ENCODE measurements at places on chromosomes 2 and 18.

DNA sequence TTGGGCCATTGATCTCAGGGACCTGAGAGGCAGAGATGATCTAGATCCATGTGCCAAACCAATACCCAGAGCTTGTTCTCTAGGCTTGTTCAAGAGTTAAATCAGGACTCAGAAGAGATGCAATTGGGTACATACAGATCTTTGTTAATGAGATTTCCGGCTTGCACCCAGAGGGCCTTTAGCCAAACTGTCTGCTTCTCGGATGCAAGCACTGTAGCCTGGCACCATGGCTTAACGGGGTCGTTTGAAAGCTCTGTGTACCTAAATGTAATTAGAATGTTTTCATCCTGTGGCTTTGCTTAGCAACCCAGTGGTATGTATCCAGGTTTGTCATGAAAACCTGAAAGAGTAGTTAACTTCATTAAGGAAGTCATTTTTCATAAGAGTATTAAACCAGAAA lies 94.2 kb downstream of the TPGS2 start:
- no peak for DNase-seq

DNA sequence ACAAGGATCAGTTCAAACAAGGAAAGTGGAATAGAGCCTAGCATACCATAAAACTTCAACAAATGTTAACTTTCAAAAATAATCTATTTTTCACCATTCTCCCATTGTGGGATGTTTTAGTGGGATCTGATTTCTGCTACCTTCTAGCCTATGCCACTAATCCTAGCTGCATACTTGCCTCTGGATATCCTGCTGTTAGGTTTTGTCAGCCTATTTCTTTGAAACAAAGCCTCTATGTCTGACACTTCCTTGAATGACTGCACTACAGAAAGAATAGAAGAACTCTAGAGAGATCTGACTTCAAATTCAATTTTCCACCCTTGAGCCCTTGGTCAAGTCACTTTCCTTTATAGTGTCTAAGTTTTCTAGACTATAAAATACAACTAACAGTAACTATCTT lies 291.5 kb downstream of the PTH2R start:
- DNase-seq = no peak

GRCh38 chr18:31247574-31248199 lies 70.3 kb upstream of the DSG1 start:
- no peak for DNase-seq

GRCh38 chr18:37242826-37243560 lies 322.6 kb downstream of the CELF4 start:
- DNase-seq = no peak

DNA sequence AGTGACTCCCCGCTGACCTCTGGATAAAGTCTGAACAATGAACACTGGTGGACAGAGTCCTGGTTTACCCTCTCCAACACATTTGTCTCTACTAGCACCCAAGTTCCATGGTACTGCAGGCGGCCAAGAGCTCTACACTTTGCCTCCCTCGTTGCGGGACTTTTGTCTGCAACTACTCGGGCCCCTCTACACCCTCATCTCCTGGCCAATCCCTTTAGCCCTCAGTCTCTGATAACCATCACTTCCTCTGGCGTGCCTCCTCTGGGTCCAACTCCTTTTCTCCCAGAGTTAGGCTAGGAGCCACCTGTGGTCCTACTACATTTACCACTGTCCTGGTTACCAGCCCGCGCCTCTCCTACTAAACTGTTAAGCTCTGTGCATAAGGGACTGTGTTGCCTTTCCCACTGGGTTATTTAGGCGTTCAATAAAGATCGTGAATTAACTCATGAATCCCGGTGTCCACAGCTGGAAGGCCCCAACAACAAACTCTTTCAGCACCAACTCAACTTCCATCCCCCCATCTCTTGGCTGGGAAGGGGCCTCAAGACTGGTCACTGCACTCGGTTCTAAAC lies 757 bp downstream of the HDHD2 start:
- no peak for DNase-seq

DNA sequence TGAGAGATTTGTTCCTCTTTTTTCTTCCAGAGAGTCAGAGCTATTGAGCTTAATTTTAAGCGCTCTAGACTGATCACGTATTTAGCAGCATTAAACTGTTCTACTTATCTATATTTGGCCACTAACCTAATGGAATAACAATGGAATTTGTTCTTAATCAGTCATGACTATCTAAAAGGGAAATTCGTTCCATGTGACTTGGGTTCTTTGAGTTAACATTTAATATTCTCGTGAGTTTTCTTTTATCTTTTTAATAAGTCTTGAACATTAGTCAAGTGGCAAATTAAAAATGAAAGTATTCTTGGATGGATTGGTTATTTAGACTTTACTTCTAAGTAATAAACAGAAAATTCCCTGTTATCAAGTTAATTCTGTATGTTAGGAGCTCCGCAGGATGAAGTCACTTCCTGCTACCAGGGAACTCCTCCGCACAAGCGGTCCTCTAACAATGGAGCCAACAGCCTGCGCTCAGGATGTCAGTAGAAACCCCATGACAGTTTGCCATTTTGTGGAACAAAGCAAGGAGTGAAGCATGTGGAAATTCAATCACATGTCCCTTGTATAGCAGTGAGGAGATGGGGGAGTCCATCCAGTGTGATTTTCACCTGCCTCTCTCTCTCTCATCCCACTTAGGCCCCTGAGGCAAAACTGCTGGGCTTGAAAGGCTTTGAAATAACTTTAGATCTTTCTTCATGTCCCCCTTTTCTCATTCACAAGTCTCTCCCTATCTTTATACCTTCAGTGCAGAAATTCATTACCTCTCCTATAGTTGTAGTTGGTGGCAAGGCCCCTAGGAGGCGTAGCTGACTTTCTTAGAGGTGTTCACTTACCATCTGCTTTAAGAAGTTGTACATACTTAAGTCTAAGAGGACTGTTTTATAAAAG lies 138.1 kb downstream of the WDR7 start:
- peak; percentile 28 for DNase-seq

DNA sequence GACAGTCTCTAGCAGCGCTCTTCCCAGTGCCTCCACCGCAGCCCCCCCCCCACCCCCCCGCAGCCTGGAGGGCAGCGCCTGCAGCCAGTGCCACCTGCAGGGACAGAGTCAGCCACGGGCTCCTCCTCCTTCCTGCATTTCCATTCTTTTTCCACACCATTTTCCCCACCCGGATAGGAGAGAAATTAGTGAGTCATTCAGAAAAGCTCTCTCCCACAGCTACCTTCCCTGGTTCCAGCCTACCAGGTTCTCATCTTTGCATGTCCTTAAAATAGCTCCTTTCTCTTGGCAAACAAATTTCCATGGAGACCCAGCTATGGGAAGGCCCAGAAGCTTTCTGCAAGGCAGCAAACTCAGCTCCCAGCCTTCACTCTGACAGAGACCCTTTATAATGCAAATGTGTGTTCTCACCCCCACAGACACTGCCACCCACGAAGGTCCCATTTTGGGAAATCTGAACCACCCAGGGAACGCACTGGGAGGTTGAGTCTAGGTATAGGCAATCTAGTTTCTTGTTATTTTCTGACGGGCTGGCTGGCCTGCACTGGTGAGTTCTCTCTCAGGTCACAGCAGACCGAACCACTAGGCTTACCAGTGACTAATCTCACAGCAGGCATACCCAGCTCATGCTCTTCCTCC lies 41.8 kb upstream of the ATG16L1 start:
- DNase-seq = no peak

GRCh38 chr2:238873841-238874240 lies 26.0 kb downstream of the TWIST2 start:
- DNase-seq = no peak

DNA sequence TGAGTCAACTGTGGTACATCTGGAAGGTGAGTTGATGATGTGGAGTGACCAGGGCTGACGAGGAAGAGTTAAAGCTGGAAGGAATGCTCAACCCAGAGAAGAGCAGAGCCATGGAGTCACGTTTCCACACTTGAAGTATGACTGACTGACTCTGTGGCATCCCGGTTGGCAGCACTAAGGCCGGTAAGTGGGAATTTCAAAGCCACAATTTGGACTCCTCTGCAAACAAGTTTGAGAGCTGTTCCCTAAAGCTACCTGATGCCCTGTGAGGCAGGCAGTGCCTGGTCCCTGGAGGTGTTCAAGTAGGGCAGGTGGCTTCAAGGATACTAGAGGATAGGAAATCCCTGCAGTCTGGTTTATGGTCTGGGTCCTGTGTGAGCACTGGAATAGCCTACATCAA lies 69.3 kb upstream of the ITGB6 start:
- DNase-seq = no peak

- DNase-seq = no peak
These were observed 298.5 kb downstream of the PIEZO2 start for GRCh38 chr18:10850840-10851239.

GRCh38 chr2:84481702-84482101 lies 22.6 kb upstream of the SUCLG1 start:
- peak; percentile 9 for DNase-seq

Data from activated naive CD8-positive, alpha-beta T cell treated with anti-CD3 and anti-CD28 coated beads, Interleukin-2, amount 50 U/mL, for 24 hours (primary cell).